Fibroblast of gingiva (primary cell): ENCODE measurements at places on chromosomes 6 and 20.

- no peak for DNase-seq
Measured at GRCh38 chr6:154219250-154219649, 137.4 kb downstream of the IPCEF1 start.

GRCh38 chr6:105292689-105293339 is 110.1 kb downstream of the PREP start:
- DNase-seq = no peak

GRCh38 chr20:52817511-52817910 is 154.6 kb upstream of the TSHZ2 start:
- DNase-seq = no peak

- DNase-seq = no peak
Measured at GRCh38 chr6:101711518-101711917, 318.0 kb downstream of the GRIK2 start.

- no peak for DNase-seq
Measured at GRCh38 chr6:101705866-101706265, 312.4 kb downstream of the GRIK2 start.

GRCh38 chr6:154479771-154480639 is 30.5 kb downstream of the CNKSR3 start:
- DNase-seq = no peak

GRCh38 chr20:61795669-61796630 is 269.7 kb downstream of the TAF4 start:
- DNase-seq = no peak

DNA sequence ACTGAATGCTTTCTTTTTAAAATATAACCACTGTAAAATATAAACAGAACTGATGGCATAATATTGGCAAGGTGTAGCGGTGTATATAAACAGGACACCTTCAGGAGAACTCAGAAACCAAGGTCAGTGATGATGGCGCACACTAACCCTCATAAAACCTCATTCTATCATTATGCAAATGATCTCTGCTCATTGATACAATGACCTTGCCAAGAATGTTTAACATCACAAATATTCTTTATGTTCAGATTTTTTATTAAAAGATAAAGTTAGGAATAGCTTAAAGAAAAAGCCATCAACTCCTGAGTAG is 48.6 kb upstream of the DST start:
- no peak for DNase-seq

- no peak for DNase-seq
Measured at GRCh38 chr6:41874741-41875140, 20.4 kb downstream of the USP49 start.

GRCh38 chr6:13593720-13594119 is 19.3 kb downstream of the SIRT5 start:
- no peak for DNase-seq

- DNase-seq = peak; percentile 7
Measured at GRCh38 chr6:135212020-135212806, 31.1 kb downstream of the MYB start.

DNA sequence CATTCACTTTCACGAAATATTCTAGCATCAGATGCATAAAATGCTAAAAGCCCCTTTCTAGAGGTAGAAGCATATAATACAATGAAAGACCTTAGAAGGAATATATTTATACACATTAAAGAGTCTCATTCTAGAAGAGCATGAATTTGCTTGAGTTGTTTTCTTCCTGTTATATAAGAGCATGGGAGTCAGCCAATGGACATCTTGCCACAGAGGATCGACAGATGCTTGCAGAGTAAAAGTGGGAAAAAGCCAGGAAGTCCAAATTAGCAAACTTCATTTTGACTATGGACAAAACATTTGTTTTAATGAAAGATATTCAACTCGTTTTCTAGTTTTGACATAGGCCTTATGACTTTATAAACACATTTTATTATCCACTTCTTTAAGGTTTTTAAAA is 44.2 kb upstream of the RIPPLY2 start:
- DNase-seq = no peak

- DNase-seq = no peak
Measured at GRCh38 chr6:87151471-87151780, 3.9 kb upstream of the ZNF292 start.

DNA sequence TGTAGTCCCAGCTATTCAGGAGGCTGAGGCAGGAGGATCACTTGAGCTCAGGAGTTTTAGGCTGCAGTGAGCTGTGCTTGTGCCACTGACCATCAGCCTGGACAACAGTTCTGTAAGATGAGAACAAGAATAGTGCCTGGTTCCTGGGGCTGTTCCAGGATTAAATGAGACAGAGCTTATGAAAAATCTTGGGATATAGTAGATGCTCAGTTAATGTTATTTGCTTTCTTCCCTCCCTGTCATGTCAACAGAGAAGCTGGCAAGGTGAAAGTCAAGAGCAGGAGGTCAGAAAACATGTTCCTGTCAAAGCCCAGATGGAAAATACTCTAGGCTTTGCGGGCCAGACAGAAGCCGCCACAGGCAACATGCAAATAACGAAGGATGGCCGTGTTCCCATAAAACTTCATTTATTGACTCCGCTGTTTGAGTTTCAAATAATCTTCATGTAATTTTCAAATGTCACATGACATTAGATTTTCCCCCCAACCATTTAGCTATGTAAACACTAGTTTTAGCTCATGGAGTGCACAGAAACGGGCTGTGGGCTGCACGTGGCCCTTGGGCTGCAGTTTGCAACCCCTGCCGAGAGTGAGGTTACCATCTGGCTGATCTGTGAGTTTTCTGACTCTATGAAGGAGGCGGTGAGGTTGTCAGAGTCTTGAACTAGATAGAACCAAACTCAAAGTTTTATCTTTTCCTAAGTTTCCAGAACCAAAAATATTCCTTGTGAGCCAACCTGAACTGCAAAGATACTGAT is 63.4 kb upstream of the PMEPA1 start:
- no peak for DNase-seq

- no peak for DNase-seq
Measured at GRCh38 chr20:32709632-32710121, 33.6 kb downstream of the COMMD7 start.

DNA sequence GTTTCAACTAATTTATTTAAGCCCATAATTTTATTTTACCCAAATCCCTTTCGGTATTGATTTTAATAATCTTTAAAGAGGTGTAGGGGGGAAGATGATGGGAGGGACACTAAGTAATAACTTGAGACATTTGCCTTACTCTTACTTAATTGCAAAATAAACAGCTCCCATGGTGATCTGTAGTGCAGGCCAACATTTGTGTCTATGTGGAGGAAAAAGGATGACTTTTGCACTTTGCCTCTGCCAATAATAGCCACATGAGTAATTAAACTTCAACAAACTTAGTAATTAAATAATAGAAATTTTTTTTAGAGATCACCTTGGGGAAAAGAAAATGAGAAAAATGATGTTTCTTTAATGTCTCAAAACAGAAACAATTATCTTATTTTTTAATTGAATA is 29.9 kb upstream of the CD2AP start:
- no peak for DNase-seq

DNA sequence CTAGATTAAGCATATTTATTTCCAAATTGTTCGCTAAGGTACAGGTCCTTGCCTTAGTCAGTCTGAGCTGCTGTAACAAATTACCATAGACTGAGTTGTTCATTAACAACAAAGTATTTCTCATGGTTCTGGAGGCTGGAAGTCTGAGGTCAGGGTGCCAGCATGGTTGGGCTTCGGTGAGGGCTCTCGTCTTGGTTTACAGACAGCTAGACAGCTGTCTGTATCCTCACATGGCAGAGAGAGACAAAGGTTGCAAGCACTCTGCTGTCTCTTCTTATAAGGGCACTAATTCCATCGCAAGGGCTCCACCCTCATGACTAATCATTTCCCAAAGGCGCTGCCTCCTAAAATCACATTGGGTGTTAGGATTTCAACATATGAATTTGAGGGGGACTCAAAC is 115.3 kb upstream of the GMDS start:
- DNase-seq = no peak

GRCh38 chr6:2684103-2684749 is 66.5 kb downstream of the MYLK4 start:
- no peak for DNase-seq

GRCh38 chr6:69936674-69937363 is 70.5 kb downstream of the COL19A1 start:
- DNase-seq = peak; percentile 77

- DNase-seq = no peak
Measured at GRCh38 chr6:139442188-139442671, 67.8 kb upstream of the CITED2 start.

- no peak for DNase-seq
Measured at GRCh38 chr6:88914895-88915598, 48.4 kb downstream of the RNGTT start.

DNA sequence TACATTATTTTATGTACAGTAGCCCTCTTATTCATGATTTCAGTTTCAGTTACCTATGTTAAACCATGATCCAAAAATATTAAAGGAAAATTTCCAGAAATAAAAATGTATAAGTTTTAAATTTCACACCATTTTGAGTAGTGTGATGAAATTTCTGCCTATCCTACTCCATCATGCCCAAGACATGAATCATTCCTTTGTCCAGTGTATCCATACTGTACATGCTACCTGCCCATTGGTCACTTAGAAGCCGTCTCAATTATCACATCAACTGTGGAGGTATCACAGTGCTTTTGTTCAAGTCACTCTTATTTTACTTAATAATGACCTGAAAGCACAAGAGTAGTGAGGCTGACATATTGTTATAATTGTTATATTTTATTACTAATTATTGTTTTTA is 32.3 kb upstream of the PLCB4 start:
- no peak for DNase-seq

DNA sequence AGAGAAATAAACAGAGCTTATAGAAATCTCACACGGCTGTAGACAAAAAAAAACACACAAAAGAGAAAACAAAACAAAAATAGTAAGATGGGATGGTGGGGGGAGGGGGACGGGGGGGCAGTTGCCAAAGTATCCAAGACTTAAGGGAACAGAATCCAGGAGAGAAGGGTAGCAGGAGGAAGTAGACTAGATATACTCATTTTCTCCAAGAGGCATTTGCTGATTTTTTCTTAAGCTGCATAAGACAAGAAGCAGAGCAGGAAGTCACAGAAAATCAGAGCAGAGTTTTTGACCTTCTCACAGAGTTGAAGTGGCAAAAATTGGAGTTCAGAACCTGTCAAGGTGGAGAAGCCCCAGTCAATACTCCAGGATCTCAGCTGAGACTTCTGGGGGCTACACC is 237.7 kb downstream of the HIVEP2 start:
- DNase-seq = no peak

DNA sequence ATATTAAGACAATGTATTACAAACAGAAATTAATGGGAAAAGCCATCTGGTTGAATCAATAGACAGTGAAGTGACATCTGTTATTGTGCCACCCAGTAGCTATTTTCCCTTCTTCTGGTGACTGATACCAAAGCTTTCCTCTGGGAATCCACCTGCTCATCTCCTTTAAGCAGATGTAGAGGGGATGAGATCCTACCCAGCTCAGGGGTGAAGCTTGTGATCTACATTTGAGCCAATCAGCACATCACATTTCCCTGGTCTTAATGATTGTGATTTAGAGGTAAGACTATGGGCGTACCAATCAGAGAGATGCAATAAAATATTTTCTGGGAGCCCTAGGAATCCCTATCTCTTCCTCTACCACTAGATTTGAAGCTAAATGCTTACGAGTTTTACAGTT is 782.9 kb downstream of the PTPRT start:
- no peak for DNase-seq

DNA sequence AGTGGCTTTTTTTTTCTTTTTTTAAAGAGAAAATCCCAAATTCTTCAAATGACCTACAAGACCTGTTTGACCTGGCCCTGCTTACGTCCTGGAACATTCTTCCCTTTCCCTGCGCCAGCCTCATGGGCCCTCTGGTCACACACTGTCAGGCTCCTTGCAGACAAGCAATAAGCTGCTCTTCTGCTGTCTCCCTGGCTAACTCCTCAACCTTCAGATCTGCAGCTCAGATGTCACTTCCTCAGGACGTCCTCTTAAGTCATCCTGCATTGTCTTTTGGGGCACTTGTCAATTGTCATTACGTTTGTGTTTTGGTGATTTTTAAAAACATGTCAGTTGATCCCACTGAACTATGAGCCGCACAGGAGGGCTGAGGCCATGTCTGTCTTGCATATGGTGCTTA is 28.9 kb upstream of the SLC35D3 start:
- DNase-seq = no peak

GRCh38 chr6:16092140-16092539 is 36.7 kb upstream of the MYLIP start:
- no peak for DNase-seq

DNA sequence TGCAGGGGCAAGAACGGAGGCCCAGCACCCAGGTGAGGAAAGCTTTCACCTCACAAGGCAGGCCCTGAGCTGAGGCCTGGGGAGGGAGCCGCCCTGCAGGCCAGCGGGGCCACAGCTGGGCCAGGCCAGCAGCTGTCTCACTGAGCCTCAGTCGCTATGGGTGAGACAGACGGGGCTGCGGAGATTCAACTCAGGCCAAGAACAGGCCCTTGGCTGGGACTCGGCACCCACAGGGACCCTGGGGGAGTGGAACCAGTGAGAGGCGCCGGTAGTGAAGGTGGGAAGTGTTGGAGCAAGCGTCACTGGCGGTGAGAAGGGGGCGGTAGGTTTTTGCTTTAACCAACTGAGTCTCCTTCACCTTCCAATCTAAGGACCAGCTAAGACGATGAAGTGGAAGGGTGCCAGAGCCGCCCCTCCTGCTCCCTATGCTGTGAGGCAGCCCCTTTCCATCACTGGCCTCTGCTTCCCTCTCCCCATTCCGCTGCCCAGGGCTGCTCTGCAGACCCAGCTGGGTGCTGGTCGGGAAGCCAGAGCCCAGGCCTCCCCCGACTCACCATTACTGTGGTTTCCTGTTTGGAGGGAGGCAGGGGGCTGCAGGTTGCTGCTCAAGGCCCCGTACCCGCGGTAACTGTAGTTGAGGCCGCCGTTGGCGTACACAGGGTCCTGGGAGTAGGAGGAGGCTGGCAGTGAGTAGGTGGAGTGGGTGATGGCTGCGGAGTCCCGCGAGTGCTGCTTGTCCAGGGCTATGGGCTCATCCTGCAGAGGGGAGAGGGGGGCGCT is 93.7 kb downstream of the ASXL1 start:
- no peak for DNase-seq

GRCh38 chr6:5132731-5133130 is 47.6 kb downstream of the PPP1R3G start:
- peak; percentile 90 for DNase-seq

DNA sequence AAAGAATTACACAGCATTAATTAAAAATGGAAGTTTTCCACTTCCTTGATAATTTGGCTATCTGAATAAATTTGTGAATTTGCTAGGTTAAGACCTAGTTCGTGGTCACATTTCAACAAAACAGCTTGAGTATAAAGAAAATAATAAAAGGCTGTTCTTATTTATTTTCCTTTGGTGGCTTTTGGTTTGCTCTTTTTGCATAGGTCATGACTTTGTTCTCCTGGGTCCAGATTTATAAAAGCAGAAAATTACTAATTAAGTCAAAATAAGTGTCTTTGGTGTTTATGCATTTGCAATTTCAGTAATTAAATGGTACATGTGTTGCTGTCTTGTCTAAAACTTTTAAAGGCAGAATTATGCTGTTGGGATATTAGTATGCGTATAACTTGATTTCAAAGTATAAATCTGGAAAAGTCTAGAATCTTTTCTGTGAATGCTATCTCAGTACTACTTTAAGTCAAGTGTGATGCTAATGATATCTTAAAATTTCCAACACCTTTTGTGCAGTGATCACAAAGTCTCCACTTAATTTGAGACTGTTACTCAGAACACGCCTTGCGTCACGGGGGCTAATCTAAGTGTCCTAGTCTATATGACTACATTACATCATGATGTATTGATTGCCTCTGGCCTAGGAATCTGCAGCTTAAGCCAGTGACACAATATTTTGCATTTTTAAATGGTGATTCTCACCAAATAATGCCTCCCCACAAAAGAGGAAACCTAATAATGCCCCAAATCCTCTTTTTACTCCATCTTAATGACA is 41.0 kb downstream of the GNAS start:
- DNase-seq = no peak
